ENCODE measurements at places on chromosomes 11 and 22.

DNA sequence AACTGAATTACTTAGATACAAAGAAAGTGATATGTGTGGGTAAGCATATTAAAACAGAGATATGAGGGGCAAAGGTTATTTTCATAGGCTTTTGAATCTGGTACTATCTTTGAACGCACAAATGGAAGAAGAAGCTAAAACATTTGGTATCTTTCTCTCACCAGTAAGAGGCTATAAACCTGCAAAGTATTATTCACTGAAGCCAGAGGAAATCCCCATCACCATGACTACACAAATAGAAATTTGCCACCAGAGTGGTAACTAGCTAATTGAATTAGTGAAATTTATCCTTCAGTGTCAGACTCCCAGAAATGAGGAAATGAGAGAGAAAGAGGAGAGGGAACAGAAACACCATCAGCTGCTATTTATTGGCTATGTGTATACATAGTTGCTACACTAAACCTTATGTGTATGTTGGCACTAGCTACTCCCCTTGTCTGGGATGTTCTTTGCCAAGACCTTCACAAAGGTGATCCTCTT is 503.4 kb downstream of the DLG2 start:
- DNase-seq = no peak

DNA sequence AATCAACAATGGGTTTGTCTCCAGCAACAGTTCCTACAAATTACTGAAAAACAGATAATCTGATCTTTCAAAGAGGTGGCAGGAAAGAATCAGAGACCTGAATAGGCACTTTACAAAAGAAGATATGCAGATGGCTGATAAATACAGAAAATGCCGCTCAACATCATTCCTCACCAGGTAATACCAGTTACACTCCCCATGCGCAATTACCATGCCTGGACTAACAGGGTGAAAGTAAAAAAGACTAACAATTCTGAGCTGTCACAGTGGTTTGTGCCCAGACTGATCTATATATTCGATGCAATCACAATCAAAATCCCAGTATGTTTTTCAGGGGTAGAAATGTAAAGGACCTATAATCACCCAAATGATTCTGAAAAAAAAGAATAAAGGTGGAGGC is 10.0 kb downstream of the SNX32 start:
- no peak for DNase-seq

DNA sequence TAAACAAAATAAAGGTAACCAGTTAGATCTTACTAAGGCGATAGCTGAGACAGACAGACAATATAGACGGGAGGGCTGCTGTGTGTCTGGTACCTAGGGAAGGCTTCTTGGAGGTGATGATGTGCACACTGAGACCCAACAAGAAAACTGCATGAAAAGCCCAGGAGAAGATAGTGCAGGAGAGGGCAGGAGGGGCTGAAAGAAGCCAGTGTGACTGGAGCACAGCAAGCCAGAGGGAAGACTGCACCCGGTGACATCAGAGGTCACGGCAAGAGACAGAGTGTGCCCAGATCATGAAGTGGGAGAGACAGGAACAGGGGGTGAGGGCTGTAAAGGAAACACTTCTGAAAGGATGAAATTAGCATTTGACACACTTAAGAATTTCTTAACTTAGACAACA is 266.3 kb downstream of the BRD1 start:
- no peak for DNase-seq

DNA sequence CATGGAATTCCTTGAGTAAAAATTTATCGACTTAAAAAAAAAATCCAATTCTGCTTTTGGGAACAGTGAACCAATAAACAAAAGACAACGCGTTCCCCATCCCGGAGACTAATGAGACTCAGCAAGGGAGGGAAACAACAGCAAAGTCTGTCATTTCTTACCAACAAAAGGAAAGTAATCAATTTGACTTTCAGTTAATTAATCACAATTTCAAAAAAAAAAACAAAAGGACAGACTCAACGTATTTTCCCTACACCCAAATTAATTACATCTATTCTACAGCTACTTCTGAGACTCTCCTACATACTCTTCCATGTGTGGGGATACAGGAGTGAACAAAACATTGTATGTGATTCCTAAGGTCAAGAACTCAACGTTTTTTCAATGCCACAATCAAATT is 1.9 kb downstream of the RDX start:
- DNase-seq = no peak

DNA sequence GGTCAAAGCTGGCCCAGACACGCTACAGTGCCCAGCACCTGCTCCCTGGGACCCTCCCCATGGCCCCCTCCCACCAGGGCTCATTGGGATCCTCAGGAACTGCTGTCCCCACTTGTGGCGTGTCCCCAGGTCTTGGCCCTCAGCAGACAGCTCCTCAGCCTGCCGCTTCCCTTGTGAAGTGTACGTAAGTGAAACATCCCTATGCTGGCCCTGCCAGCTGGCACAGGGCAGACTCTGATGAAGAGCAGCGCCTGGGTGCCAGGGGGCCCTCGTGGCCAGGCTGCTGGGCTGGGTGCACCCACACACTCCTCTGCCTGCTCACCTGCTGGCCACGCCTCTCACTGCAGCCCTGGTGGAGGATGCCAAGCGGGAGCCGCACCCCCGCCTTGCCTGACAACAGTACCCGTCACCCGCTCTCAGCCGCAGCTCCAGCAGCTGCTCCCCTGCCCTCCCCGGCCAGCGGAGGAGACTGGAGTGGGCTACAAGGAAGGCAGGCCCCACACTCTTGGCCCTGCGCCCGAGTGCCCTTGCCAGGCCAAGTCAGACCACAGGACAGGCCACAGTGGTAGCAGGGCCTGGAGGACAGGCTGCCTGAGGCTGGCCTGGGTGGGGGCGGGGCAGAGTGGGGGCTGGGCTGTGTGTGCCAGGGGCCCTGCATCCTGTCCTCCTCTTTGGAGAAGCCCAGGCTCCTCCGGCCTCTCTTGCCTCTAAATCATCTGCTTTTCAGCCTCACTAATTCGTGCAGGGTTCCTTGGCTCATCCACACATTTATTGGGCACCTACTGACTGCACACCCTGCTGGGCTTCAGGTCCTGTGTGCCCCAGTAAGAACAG is 39.5 kb downstream of the IGF2 start:
- DNase-seq = no peak

- DNase-seq = no peak
Observed at GRCh38 chr11:1922481-1923081, 3.1 kb downstream of the TNNT3 start.

DNA sequence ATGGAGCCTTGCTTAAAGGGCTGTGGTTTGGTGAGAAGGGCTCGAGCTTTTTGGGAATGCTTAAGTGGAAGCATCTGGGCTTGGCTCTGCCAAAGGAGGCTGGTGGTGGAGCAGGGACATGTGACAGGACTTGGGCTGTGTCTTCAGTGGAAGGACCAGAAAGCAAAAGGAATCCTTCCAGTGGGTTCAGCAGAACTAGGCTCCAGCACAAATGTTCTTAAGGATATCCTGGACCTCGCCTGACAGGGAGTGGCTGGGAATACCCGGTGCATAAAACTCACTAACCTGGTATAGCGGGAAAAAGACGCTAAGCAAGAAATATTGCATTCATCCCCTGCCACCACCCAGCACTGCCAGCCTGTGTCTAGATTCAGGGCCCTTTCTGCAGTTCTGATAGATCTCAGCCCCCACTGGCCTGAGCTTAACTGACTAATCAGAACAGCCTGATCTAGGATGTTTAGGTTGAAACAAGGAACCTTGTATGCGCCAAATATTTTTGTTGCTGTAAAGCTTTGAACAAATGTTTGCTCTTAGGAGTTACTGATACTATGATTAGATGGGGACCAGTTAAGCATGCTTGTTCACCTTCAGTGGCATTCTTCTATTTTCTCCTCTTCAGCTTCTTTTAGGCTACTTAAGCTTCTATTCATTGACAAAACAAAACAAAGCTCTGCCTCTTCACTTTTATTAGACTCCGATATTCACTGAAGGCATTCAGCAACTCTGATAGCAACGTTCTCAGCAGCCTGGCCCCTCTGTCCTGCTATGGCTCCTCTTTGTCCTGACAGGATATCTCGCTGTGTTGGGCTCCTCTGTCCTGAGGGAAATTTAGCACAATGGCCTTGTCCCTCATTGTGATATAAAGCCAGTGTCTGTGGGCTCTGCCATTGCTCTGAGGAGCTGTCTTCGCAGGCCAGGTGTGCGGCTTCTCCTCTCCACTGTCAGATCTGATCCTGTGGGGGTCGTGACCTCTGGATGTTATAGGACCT is 25.0 kb downstream of the PPFIBP2 start:
- DNase-seq = no peak

- DNase-seq = no peak
Observed at GRCh38 chr11:17682848-17683247, 36.5 kb upstream of the MYOD1 start.

DNA sequence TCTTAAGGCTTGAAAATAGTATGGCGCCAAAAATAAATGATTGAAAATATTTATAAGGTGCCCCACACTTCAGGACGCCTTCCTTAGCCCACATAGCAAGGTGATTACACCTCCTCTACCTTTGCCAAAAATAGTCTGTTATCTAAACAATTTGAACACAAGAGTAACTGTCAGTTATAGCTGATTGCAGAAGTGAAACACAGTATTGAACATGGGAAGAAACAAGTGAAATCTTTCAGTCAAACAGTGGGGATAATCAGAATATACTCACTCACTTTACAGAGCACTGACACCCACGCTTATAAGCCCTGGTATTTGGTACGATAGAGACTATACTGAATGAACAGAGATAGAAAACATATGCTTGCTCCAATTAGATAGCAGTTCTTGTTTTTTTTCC is 203.1 kb downstream of the RAB38 start:
- DNase-seq = no peak

DNA sequence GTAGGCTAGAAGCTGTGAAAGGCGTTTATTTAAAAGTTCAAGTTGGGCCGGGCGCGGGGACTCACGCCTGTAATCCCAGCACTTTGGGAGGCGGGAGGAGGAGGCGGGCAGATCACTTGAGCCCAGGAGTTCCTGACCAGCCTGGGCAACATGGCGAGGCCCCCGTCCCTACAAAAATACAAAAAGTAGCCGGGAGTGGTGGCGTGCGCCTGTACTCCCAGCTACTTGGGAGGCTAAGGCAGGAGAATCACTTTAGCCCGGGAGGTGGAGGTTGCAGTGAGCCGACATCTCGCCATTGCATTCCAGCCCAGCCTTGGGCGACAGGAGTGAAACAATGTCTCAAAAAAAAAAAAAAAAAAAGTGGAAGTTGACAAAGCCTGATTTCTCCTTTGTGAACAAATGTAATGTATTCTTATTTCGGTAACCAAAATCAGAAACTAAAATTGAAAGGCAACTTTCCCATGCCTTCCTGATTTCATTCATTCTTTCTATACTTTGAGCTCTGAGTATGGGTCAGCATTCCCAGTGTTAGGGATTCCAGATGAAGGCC is 825 bp downstream of the PTPMT1 start:
- no peak for DNase-seq

DNA sequence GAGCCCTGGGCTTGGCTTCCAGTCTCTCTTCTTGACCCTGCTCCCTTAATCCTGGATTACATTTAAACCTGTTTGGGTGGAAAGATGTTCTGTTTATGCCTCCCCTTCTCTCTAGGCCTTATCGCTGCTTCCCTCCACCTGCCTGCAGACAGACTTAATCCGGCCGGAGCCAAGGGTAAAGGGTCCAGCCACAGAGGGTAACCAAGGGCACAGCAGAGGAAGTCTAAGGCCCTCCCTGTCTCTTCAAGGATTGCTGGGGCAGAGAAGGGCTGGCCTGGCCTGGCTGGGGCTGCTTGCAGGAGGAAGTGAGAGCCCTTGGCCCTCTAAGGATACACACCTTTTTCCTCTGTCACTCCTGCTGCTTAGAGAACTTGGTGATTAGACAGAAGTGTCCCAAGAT is 2.1 kb downstream of the GAL3ST3 start:
- DNase-seq = no peak

DNA sequence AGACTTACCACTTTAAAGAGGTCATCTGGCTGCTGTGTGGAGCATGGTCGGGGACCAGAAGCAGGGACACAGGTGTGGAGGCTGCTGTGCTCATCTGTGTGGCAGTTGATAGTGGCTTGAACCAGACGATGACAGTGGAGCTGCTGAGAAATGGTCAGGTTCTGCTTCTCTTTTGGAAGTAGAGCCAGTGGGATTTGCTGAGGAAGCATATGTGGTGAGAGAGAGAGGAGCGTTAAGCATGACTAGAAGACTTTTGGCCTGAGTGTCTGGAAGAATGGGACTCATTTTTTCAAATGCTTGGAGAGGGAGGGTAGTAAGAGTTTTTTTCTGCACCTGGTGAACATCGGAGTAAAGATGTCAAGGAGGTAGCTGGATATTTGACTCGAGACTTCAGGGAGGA is 12.5 kb upstream of the SREBF2 start:
- no peak for DNase-seq

DNA sequence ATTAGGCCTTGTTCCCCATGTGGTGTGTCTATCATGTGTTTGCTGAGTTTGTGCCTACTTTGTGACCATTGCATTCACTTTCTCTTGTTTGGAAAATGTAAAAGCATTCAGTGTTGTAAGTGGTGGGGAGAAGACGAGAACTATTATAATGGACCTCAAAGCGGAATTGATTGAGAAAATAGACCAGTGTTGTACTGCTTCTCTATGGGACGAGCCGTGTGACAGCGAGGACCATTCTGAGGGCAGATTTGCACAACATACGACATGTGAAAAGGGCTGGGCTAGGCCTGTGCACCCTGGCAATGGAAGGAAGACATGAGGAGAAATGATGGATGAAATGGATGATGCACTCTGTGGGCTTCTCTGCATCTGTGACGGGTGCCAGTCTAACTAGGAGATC is 233.5 kb downstream of the DSCAML1 start:
- no peak for DNase-seq

GRCh38 chr22:38215156-38216038 is 13.6 kb downstream of the MAFF start:
- no peak for DNase-seq

DNA sequence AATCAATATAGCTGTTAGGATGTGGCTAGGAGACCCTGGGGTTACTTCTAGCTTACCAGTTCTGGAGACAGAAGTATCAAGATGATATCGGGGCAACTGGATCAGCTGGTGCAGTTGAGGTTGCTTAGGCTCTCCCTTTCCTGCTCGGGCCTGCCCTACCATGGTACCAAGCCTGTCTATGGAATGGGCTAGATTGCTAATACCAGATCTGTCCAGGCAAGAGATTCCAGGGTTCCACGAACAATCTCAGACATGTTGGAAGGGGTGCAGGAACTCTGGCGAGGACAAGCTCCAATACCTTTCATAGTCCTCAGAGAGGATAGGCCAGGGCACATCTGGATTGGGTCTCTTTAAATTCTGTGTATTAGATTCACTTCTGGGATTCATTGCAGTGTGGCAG is 53.8 kb downstream of the ADM start:
- no peak for DNase-seq

- no peak for DNase-seq
Observed at GRCh38 chr11:121059605-121060004, 35.7 kb downstream of the TBCEL start.

DNA sequence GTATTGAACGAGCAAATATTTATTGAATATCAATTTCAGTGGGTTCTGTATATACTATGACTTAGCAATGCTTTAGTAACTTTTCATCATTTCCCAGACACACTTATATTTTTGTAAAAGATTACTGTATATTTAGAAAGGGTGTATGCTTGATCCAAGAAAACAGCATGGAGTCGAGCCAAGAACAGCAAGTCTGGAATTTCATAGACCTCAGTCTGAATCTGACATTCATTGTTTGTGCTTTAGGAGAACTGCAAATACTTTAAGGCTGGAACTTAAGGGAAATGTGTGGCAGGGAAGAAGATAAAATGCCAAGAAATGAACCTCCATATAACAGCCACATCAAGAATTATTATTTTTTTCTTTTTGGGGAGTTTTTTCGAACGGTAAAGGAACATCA is 1156.8 kb downstream of the LRRC4C start:
- DNase-seq = no peak
